ENCODE measurements at places on chromosomes 5 and 9.

DNA sequence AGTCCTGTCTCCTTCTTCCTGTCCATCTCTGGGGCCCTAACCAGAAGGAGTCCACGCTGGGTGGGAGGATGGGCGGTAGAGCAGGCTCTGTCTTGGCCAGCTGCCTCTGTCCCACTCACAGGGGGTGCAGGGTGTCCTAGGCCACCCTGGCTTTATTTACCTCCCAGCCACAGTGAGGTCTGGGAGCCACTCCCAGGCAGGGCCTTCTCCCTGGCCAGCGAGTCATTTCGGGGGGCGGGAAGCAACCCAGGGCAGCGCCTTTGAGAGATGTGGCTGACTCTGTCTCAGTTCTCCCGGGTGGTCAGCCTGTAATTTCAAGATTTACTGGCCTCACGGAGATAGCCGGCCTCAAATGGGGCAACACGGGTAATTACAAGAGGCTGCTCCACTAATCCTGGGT lies 67.4 kb upstream of the PTCH1 start:
- no peak for DNase-seq

DNA sequence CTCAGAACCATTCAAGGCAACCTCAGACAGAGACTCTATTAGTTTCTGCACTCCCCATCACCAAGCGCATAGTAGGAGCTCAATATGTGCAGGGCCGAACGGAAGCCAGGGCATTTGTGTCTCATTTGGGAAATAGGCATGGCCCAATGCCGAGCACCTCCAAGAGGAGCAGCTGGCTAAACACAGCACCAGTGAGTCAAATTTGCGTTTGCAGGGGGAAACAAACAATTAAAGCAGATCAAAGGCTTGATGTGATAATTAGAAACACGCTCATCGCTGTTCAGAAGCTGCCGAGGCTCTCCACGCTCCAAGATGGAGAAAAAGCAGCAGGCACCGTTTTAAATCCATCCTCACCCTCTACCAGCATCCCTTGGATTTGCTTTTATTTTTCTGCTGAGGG lies 225.3 kb downstream of the AGTPBP1 start:
- no peak for DNase-seq

GRCh38 chr5:39157701-39158100 lies 61.7 kb downstream of the FYB1 start:
- no peak for DNase-seq

GRCh38 chr5:66869347-66869746 lies 273.2 kb downstream of the MAST4 start:
- DNase-seq, result no peak

DNA sequence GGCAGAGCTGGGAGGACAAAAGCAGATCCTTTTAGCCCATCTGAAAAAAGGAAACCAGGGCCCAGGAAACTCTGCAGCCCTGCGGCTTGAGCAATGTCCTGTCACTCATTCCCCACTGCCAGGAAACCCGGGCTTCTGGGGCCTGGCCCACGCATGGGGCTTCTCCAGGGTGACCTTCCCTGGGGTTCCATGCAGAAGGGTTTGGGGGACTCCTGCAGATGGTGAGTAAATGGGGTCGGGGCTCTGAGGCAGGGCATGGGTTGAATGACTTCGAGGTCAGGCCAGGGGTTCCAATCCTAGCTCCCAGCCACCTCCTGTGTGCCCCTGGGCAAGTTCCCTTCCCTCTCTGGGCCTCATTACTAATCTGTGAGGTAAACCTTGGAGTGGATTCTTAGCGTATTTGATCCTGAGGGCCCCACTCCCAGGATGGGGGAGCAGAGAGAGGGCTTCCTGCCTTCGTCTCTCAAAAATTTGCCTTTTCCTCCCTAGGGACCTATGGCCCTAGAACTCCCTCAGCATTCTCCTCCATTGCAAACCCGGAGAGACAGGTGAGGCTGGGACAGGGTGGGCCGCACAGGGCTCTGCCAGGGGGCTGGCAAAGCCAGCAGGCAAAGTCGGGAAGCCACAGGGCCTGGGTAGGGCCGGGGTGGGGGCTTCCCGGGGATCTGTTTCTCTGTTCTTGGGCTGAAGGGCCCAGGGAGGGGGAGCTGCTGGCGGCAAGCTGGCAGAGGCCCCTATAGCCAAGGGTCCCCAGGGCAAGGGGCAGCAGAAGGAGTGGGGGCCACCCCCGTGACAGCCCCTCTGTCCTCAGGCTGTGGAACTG lies 25.8 kb downstream of the ADGRD2 start:
- DNase-seq, result no peak

- DNase-seq, result no peak
Observed at GRCh38 chr9:129319076-129319937, 141.2 kb upstream of the IER5L start.

DNA sequence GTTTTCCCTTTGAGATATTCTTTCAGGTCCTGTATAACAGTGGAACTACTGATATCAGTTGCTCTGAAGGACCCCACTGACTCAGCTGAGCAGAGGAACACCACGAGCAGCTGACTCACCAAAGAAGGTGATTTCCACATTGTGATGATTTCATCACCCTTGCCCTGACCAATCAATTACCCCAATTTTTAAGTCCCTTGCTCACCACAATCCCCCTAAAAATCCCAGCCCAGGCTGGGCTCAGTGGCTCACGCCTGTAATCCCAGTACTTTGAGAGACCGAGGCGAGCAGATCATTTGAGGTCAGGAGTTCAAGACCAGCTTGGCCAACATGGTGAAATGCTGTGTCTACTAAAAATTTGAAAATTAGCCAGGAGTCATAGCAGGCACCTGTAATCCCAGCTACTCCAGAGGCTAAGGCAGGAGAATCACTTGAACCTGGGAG lies 125.3 kb upstream of the ABCA1 start:
- DNase-seq, result peak; percentile 37

GRCh38 chr5:179953987-179954386 lies 46.3 kb upstream of the TBC1D9B start:
- no peak for DNase-seq

DNA sequence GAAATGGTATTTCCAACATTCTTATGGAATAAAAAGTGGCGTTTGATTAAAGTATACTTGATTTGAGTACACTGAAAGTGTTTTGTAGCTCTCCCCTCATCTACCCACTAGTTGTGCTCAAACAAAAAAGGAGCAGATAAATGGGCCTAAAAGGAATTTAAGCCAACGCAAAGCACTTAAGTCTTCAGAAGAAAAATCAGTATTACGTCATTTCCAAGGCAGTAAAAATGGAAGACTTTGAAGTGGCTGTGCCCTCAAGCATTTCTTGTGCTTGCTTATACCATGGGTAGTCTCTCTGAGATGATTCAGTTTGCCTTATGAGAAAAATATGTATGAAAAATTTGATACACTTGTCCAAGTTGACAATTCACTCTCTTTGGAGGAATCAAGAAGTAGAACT lies 279.9 kb upstream of the CD180 start:
- DNase-seq, result no peak
